ENCODE measurements at places on chromosomes 3 and 15. TPM values are rescaled to one million over a fixed set of nuclear protein-coding genes. Genes with fewer than 3 reads are reported as not detected.
A peak's percentile ranks its signal among the peaks of the same experiment; 100 is the strongest.

DNA sequence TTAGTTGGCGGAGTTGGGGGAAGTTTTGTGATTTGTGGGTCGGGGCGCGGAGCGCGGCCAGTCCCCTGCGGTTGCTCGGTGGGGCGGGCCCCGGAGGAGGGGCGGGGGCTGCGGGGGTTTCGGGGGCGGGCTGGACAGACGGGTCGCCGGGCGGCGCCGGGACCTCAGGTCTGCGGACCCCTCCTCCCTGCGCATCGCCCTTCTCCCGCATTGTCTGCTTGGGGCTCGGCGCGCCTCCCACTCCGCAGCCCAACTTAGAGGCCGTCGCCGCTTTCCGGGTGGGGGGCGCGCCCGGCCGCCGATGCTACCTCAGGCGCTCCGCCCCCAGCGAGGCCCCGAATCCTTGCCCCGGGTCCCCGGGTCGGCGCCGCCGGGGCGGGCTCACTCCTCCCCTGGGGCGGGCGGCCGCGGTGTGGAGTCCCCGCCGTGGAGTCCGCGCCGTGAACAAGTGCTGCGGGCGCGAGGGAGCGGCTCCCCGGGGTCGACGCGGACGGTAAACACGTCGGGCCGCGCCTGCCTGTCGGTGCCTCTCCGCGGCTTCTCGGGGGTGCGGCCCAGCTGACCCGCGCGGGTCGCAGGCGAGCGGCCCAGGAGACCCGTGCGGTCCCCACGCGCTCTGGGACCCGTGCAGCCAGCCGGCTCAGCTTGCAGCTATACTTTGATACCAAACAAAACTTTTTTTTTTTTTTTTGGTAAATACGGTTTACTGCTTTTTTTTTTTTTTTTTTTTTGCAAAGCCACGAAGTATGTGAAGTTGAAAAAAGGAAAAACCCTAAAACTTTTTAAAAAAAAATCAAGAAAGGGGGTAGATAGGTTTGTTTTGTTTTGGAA lies 624 bp downstream of the AKAP13 start:
- H3K27ac ChIP-seq: peak overlapping the region; percentile 94
- peaks cover 60% of the 10 kb centered on the region for H3K4me1 ChIP-seq
- peak; percentile 59 for DNase-seq
- H3K4me3 ChIP-seq: peak overlapping the region; percentile 87

DNA sequence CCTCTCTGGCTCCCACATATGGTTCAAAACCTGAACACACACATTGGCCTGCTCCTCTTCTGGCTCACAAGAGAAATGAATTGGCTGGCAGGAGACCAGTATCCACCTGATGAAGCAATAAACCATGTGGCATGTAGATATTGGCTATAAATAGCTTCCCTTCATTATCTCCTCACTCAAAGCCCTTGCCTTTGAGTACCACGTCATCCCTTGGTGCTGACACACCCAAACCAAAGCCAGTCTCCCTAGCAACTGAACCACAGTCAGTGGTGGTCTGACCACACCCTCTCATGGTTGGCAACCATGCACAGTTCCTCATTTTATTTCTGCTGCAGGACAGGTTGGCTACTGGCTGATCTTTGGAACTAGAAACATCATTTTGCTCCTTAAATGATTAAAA lies 98.8 kb downstream of the ZNF621 start:
- DNase-seq: peak; percentile 81
- H3K4me1 ChIP-seq: peaks cover 7% of the 10 kb centered on the region
- H3K27me3 ChIP-seq: peaks cover 18% of the 10 kb centered on the region
- no peak overlapping the region for H3K27ac ChIP-seq

- H3K36me3 ChIP-seq: no peaks in the 10 kb centered on the region
- no peaks in the 10 kb centered on the region for H3K4me1 ChIP-seq
- H3K27ac ChIP-seq: no peak overlapping the region
- H3K27me3 ChIP-seq: no peaks in the 10 kb centered on the region
- no peak overlapping the region for H3K4me3 ChIP-seq
- DNase-seq: no peak
These were observed 13.1 kb downstream of the CCDC191 start for GRCh38 chr3:114043205-114043604.

DNA sequence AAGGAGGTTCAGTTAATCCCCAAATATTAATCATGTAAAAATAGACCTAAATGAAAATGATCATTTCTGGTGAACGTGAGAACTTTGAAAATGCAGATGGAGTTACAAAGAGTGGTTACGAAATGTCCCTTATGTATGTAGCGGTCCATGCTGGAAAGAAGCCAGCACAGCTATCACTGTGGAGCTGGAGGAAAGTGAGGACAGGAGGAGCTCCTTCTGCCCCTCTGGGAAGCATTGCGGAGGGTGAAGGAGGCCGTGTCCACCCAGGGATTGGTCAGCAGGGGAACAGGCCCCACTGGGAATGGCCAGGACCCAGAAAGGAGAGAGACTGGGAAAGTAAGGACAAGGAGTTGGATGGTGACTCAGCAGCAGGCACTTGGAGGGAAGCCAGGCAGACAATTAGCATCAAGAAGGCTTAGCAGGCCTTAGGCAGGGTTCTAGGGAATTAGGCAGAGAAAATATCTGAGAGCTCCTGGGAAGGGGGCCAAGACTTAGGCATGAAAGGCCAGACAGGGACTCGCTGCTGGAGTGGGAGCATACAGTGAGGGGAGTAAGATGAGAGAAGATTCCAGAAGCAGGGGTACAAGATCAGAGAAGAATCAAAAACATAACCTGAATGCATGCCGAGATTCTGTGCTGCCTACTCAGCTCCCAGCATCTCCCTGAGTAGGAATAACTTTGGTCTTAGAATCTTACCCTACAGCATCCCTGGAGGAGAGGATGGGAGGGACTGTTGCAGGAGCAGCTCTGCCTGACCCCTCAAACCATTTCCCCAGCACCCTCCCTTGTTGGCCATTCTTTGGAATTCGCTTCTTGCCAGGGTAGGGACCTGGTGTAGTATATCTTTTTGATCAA lies 171.0 kb upstream of the UMPS start:
- H3K4me1 ChIP-seq: no peaks in the 10 kb centered on the region
- H3K27ac ChIP-seq: no peak overlapping the region
- H3K36me3 ChIP-seq: no peaks in the 10 kb centered on the region
- H3K4me3 ChIP-seq: no peak overlapping the region
- H3K27me3 ChIP-seq: peaks cover 73% of the 10 kb centered on the region

DNA sequence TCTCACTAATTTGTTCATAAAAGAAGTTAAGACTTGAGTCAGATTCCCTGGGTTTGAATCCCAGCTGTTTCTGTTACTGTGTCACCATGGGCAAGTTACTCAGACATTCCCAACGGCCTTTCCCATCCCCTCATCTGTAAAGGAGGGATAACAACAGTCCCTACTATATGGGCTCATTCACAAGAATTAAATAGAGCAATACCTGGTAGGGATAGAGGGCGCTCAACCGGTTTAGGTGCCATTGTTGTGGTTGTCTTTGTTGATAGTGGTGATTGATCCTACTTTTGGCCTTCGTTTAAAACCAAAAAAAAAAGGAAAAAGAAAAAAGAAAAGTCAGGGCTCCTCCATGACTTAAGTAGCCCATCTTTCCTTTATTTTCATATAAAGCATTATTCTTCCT lies 563.1 kb downstream of the GRM7 start:
- H3K4me3 ChIP-seq: no peak overlapping the region
- DNase-seq: no peak
- no peak overlapping the region for H3K27ac ChIP-seq

- no peak overlapping the region for H3K4me3 ChIP-seq
- H3K4me1 ChIP-seq: no peaks in the 10 kb centered on the region
- H3K36me3 ChIP-seq: no peaks in the 10 kb centered on the region
- no peak overlapping the region for H3K27ac ChIP-seq
These were observed 420.5 kb downstream of the EPHB1 start for GRCh38 chr3:135215516-135215915.

DNA sequence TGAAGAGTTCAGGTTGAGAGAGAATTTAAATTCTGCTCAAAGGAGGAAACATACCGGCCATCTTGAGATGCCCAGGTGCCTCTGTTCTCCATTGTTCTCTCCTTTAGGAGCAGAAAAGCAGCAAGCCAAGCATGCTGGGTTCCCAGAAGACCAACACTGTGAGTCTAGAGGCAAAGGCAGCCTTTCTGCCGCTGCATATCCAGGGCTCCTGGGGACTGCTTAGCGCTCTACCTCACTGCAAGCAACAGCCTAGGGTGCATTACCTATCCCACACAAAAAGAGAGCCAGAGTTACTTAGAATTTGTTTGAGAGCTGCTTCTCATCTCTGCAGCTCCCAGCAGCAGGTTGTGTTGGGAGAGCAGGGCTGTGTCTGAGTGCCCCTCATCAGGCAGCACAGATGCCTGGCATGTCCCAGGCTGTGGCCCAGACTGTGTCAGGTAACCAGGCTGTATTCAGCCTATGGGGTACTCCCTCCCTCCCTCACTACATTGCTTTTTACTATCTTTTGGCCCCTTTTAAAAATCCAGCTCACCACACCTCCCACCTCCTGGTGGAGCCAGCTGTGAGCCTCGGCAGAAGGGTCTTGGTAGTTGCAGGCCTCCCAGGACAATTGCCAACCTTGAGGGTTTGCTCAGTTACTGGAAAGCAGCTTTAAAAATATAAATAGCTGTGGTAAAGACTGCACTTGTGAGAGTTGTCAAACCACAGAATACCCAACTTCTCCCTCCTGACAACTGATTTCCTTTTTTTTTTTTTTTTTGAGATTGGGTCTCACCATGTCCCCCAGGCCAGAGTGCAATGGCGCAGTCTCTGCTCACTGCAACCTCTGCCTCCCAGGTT lies 30.2 kb downstream of the BCL2L10 start:
- H3K4me1 ChIP-seq: peaks cover 31% of the 10 kb centered on the region
- no peaks in the 10 kb centered on the region for H3K36me3 ChIP-seq
- no peaks in the 10 kb centered on the region for H3K27me3 ChIP-seq
- H3K4me3 ChIP-seq: no peak overlapping the region
- no peak for DNase-seq

- no peak overlapping the region for H3K4me3 ChIP-seq
- H3K27me3 ChIP-seq: no peaks in the 10 kb centered on the region
- no peak for DNase-seq
- peaks cover 49% of the 10 kb centered on the region for H3K4me1 ChIP-seq
- peak overlapping the region; percentile 25 for H3K27ac ChIP-seq
These were observed 8.8 kb downstream of the NUP210 start for GRCh38 chr3:13411186-13411860.

- no peaks in the 10 kb centered on the region for H3K4me1 ChIP-seq
- H3K27ac ChIP-seq: no peak overlapping the region
- DNase-seq: no peak
- H3K27me3 ChIP-seq: peaks cover 6% of the 10 kb centered on the region
- no peak overlapping the region for H3K4me3 ChIP-seq
- H3K36me3 ChIP-seq: no peaks in the 10 kb centered on the region
These were observed 96.1 kb downstream of the KBTBD8 start for GRCh38 chr3:67094167-67094566.

DNA sequence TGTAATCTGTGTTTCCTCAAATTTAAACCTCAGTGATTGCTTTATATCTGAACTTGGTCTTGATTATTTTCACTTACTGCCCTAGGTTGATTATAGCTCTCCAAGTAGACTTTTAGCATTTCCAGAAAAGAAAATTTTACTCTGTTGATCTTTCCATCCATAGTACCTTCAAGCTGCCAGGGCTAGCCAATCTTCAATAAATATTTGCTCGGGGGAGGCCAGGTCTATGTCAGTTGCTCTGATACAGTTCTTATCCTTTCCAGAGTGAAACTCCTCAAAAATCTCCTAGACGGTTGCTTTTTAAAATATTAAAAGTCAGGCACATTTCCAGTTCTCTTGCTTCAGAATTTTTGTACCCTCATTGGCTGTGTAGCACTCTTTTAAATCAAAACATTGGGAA lies 38.8 kb downstream of the RETNLB start:
- no peak overlapping the region for H3K27ac ChIP-seq
- H3K27me3 ChIP-seq: no peaks in the 10 kb centered on the region
- no peaks in the 10 kb centered on the region for H3K36me3 ChIP-seq
- no peak for DNase-seq
- no peak overlapping the region for H3K4me3 ChIP-seq

DNA sequence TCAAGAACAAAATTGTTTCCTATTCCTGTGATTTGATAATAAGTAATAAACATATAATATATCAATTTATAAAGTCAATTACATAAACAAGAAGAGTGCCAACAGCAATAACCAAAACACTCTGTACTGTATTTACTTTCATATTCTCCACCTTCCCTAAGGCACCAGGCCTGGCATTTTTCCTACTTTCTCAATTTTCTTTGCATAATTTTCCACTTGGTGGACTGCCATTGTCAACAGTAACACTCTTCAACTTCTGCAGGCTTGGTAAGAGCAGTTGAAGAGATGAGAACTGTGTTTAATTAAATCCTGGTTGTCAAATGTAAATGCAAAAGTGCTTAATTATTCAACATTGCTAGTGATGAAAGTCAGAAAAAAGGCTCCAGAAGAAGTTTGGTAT lies 229.8 kb upstream of the PLSCR5 start:
- no peaks in the 10 kb centered on the region for H3K4me1 ChIP-seq
- no peak for DNase-seq
- H3K4me3 ChIP-seq: no peak overlapping the region
- no peaks in the 10 kb centered on the region for H3K36me3 ChIP-seq

DNA sequence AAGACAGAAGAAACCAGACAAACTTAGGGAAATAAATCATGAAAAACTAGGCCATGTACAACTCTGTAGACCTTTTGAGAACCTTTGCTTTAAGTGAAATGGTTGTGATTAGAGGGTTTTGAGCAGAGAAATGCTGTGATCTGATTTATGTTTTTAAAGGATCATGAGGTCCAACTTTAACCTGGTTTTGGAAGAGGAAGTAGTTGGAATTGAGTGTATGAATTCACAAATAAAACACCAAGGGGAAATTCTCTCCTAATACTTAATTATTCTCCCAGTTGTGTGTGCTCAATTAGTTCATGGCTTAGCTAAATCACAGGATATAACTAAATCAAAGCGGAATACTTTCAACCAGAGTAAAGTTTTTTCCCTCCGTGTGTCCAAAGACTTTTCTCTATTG lies 45.5 kb upstream of the MCF2L2 start:
- H3K4me3 ChIP-seq: no peak overlapping the region
- no peaks in the 10 kb centered on the region for H3K27me3 ChIP-seq
- DNase-seq: no peak
- H3K27ac ChIP-seq: no peak overlapping the region
- no peaks in the 10 kb centered on the region for H3K36me3 ChIP-seq

Gene IMPG2
- total RNA-seq: 0.37 TPM

Gene FHIT
- total RNA-seq: 41.2 TPM

Gene ARHGAP31
- total RNA-seq: 2.4 TPM
